ENCODE measurements at places on chromosomes 16 and 17.

- DNase-seq: no peak
Observed at GRCh38 chr17:74157366-74157765, 46.1 kb upstream of the RPL38 start.

GRCh38 chr16:53892155-53892554 lies 188.2 kb downstream of the FTO start:
- DNase-seq: peak; percentile 12

- DNase-seq: no peak
Observed at GRCh38 chr17:77692571-77693161, 265.8 kb upstream of the TNRC6C start.

- DNase-seq: no peak
Observed at GRCh38 chr17:45170931-45171337, 9.3 kb downstream of the HEXIM2 start.

DNA sequence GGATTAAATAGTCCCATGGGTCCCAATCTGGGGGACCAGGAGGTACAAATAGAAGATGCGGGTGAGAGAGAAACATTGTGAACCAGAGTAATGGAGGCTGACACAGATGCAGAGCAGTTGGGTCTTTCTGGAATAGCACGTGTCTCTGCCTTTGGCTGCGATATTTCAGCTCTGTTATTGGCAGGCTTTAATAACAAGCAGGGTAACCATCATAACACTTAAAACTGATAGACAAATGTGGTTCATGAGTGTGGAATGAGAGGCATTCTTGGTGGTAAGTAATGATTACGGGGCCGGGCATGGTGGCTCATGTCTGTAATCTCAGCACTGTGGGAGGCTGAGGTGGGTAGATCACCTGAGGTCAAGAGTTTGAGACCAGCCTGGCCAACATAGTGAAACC lies 110.3 kb downstream of the SNX29 start:
- DNase-seq: no peak

DNA sequence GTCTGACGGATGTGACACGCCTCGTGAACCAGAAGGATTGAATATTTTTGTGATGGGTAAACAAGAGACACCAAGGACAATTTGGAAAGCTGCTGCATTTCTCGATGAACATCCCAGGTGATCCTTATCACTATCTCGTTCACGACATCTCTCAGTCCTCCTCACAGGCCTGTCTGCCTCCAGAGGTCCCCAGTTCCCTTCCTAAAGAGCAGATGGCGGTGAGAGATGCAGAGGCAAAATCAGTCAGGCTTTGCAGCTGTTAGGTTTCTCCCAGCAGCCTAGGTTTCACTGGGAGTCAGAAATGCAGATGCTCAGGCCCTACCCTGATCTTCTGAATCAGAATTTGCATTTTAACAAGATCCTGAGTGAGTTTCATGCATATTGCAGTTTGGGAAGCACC lies 23.6 kb downstream of the SCPEP1 start:
- no peak for DNase-seq

DNA sequence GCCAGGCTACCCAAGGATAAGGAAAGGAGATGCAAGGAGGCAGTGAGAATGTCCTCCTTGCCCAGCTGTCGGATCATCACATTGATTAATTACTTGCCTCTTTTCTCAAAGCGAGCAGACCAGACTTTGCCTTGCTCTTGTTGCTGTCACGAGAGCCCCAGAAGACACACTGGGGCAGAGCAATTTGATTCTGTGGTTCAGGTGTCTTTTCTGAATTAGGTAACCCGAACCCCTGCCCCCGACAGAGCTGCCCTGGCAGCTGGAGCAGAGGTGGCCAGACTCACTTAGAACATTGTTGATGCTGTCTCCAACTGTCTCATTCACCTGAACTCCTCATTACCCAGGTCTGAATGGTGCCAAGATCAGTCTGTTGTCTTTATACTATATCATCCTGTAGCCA lies 34.3 kb downstream of the VAT1L start:
- DNase-seq: no peak

DNA sequence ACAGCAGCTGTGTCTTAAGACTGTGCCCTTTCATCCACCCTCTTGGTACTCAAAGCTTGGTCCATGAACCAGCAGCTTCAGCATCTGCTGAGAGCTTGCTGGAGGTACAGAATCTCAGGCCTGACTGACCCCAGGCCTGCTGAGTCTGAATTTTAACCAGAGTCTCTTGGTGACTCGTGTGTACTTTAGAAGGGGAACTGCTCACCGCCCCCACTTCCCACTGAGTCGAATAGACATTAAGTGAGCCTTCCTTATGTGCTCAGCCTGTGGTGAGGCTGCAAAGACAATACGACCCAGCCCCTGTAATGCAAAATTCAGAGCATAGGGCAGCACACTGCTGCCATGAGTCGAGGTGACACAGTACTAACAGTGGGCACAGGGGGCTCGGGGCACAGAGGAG lies 662.8 kb downstream of the WWOX start:
- DNase-seq: no peak

- no peak for DNase-seq
Observed at GRCh38 chr16:87685766-87686165, 80.0 kb downstream of the KLHDC4 start.

DNA sequence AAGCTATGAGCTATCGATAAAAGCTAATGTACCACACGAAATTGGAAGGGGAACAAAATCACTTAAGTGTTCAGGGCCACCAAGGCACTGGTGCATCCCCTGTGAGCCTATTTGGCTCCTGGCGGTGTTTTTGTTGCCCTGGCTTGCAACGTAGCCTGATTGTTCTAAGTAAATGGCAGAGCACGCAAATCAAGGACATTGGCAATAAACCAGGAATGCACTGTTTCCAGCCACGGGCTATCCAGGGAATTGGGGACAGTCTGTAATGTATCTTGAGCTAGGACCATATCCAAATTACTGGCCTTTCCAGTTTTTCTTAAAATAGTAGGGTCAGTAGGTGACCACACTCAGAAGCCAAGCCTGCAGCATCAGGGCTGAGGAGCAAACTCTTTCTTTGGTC lies 734.0 kb downstream of the MAF start:
- no peak for DNase-seq

DNA sequence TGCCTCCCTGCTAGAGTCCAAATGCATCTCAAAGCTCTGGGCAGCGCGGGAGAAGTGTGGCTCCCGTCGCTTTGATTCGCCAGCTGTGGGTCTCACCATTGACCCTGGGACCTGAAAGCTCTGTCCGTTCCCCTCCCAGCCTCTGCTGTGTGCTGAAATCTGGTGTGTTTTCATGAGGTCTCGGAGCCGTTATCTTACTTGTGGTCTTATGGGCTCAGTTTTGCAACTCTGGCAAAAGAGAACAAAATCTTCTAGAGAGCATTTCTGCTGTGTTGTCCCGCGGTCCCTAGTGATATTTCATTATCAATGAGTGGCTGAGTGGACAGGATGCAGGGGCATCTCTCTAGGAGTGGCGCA lies 13.3 kb downstream of the CRISPLD2 start:
- no peak for DNase-seq

DNA sequence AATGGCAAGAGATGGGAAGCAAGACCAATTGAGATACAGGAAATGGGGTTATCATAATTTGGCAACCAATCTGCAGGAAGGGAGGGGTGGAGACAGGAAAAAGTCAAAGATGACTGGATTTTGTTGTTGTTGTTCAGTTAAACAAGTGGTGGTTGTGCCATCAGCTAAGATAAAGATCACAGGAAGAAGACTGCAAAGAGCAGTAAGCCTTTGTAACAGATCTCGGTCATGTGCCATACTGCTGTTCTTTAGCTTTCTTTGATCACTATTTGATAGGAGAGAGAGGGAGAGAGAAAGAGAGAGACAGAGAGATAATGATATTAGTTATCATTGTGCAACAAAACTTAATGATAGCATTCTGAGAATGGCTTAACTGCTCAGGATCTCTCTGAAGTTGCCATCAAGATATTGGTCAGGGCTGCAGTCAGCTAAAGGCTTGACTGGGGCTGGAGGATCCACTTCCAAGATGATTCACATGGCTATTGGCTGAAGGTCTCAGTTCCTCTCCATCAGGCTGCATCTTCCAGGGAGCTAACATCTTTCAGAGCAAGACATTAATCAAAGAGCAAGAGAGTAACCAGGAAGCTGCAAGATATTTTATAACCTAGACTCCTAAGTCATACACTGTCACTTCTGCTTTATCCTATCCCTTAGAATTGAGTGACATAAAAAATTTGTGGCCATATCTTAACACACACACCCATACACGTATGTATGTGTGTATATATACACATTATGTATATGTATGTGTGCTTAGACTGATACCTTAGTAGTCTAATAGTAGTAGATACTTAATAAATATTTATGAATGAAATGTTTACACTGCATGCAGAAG lies 405.0 kb downstream of the SHISA9 start:
- no peak for DNase-seq

DNA sequence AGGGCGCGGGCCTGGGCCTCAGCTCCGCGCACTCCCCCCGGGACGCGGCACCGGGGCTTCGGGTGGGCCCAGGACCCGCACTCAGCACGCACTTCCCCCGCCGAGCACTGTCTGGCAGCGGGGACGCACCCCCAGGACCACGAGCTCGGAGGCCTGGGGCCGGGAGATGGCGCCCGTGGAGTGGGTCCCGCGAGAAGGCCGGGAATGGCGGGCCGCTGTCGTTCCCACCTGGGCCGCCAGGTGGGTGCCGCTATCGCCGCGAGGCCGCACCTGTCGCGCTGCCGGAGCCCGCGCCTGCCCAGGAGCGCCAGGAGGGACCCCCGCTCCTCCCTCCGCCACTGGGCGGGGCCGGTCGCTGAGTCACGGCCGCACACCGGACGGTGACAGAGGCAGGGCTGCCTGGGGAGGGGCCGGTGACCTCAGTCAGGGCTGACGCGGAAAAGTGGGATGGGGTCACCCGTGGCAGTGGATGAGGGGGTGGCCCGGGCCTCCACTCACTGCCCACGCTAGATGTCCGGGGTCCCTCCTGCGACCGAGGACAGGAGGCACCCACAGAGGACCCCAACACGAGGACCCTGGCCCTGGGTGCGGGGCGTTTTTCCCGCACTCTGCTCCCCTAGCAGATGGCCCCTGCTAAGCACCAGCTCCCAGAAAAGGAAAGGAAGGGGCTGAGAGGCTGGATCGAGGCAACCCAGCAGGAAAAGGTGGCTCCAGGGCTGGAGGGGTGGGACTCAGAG lies 6.9 kb upstream of the ACTG1 start:
- peak; percentile 65 for DNase-seq

DNA sequence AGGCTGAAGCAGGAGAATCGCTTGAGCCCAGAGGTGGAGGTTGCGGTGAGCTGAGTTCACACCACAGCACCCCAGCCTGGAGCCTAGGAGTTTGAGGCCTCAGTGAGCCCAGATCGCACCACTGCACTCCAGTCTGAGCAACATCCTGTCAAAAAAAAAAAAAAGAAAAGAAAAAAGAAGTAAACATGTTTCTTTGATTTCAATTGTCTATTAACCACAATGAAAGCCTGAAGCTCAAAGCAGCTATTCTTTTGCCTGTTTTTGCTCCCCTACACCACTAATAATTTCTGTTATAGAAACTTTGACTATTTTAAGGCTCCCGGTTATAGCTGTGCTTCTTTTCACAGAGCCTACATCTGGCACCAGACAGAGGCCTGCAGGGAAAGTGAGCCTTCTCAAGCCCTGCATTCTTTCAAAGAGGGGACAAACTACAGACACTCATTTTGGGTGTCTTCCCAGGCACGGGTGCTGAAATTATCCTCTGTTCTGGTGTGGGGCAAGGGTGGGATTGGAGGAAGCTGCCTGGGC lies 14.2 kb upstream of the SLC52A1 start:
- DNase-seq: peak; percentile 64

GRCh38 chr16:86819533-86819892 lies 241.2 kb downstream of the FOXL1 start:
- DNase-seq: no peak

- no peak for DNase-seq
Observed at GRCh38 chr16:83831456-83831987, 23.7 kb downstream of the HSBP1 start.

DNA sequence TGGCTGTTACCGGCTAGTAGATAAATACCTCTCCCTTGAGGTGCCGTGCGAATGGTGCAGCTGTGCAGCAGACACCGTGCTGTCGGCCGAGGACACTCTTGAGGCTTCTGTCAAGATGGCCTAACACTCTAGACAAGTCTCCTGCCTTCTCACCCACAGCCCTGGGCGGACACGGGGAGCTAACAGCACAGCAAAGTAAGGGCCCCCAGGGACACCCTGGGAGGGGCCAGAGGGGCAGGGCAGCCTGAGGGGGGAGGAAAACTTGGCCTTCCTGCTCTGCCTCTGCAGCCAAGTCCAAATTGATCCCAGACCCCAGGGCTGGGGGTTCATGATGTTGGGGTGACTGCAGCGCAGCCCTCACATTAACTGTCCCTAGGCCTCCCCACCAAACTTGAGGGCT lies 210.2 kb downstream of the RPTOR start:
- no peak for DNase-seq

DNA sequence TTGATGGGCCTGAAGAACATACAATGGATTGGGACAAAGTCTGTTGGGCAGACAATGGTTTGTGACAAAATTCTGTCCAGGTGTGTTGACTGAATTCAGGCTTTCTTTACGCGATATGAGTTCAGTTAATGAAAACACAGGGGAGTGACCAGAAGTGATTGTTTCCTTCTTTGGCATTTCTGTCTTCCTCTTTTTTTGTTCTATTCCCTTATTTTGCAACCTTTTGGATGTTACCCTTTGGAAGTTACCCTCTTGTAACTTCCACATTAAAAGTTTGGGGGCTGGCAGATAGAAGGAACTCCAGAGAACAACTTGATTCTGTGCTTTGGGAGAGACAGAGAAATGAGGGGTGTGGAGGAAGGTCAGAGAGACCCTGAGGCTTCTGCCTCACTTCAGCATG lies 126.7 kb downstream of the PITPNC1 start:
- DNase-seq: no peak

- no peak for DNase-seq
Observed at GRCh38 chr17:19321481-19322128, 40.9 kb downstream of the B9D1 start.

GRCh38 chr17:73452009-73452408 lies 140.2 kb upstream of the CDC42EP4 start:
- no peak for DNase-seq

DNA sequence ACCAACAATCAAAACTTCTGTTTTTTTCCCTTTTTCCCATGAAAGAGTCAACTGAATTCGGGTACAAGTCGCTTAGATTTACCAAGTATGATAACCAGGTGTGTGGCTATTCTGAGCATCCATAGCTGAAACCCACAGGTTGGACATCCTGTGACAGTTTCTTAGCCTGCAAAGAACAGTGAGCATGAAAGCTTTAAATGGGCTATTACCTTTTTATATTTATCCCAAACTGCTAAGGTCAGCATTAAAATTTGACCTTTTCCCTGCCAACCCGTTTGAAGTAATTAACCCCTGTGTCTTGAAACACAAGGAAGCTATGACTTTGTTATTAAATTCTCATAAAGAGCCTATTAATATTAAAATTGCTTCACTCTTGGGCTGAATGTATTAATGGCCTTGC lies 1065.0 kb upstream of the RBFOX1 start:
- no peak for DNase-seq

- DNase-seq: no peak
Observed at GRCh38 chr16:1497014-1497598, 3.9 kb downstream of the TELO2 start.

GRCh38 chr16:69180011-69180338 lies 7.0 kb upstream of the SNTB2 start:
- DNase-seq: no peak
